Stimulated activated CD8-positive, alpha-beta memory T cell treated with anti-CD3 and anti-CD28 coated beads, Interleukin-7, amount 100 ng/mL, for 1 hour (primary cell): ENCODE measurements at places on chromosomes 12 and 14.

- DNase-seq, result no peak
Measured at GRCh38 chr14:38143170-38143569, 64.5 kb upstream of the SSTR1 start.

DNA sequence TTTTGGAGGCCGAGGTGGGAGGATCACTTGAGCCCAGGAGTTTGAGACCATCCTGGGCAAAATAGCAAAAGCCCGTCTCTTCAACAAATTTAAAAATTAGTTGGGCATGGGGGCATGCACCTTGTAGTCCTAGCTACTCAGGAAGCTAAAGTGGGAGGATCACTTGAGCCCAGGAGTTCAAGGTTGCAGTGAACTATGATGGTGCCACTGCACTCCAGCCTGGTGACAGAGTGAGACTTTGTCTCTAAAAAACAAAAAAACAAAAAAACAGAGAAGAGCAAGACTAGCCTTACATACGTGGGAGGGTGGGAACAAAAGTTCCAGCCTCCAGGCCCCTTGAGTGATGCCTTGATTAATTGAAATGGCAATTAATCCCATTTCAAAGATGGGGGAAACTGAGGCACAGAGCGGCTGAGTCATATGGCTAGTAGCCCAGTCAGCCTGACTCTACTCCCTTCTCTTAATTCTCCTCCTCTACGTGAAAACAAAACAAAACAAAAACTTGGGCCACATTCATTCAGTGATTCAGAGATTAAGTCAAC lies 3.3 kb upstream of the FAM222A start:
- no peak for DNase-seq

DNA sequence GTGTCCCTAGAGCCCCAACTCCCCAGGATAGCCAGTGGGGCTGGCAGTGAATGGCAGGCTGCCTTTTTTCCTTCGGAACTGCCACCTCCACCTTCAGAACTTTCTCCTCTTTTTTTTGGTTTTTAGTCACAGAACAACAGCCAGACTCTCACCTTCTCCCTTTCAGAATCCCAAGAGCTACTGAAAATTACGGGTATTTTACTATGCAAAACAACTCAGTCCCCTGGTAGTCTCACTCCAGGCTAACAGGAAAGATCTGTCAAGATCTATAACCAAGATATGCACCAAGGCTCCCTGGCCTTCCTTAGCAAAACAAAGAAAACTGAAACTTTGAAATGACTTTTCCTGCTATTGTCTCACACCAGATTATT lies 12.5 kb downstream of the PLEKHG6 start:
- no peak for DNase-seq

DNA sequence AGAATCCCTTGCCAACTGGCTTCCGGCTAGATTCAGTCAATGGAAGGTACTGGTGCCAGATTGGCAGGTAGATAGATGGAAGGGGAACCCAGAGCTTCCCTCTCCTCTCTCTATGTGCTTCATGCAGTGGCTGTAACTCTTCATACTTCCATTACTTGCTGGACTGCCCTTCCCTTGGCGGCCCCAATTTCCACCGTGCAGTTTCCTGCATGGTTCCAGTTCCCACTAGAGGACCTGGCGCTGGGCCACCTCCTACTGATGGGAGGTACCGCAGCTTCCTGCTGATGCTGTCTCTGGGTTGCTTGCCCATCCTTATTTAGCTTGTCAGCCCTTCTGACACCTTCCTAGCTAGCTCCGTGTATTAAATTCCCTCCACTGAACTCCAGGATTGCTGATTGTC lies 226.4 kb downstream of the ANO2 start:
- no peak for DNase-seq

DNA sequence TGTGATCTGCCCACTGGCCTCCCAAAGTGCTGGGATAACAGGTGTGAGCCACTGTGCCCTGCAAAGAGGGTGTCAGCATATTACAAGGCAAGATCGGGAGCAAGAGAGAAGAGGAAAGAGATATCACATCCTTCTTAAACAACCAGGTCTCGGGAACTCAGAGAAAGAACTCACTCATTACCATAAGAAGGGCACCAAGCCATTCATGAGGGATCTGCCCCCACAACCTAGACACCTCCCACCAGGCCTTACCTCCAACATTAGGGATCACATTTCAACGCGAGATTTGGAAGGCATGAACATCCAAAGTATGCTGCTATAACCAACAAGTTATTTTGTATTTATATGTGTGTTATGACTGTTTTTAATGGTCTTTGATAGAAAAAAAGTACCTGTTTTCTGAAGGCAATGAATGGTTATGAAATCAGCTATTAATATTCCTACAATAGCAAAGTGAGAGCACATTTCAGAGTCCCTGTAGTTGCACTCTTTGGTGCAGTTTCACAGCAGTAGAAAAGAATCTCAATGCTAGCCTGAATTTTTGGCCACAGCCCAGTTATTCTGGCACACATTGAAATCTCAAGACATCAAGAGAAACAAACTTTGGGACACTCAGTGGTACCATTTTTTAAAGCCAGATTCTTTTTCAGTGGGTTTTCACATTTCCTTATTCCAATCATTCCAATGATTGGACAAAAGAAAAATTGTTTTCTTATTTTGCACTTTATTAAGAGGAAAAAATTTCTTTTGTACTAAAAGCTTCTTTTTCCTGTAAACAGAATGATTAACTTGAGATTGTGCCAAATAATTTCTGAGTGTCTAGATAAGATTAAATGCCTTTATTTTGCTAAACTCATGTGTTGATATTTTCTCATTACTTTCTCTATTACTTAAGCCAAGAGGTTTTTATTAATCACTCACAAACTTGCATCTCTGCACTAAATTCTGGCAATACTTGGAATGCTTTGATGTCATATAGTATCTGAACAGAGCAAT lies 582.6 kb upstream of the ATP2B1 start:
- DNase-seq, result no peak

GRCh38 chr14:21539189-21539940 lies 13.2 kb upstream of the SALL2 start:
- DNase-seq, result no peak

DNA sequence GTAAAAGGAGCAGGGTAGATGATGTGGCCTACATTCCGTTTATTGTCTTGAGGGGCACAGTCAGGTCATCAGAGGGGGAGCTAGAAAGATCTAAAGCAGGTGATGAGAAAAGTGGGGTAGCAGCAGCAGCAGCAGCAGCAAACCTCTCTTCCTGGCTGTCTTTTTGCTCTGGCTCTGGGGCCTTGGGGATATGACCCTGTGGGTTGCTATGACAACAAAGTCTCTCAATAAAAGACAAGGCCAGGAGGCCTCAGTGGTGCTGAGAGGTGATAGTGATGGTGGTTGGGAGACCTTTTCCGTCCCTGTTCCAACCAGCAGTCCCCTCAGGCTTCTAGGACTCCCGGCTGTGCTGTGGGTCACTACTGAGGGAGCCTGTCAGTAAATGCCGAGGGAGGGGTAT lies 138.6 kb downstream of the SLC8A3 start:
- no peak for DNase-seq

DNA sequence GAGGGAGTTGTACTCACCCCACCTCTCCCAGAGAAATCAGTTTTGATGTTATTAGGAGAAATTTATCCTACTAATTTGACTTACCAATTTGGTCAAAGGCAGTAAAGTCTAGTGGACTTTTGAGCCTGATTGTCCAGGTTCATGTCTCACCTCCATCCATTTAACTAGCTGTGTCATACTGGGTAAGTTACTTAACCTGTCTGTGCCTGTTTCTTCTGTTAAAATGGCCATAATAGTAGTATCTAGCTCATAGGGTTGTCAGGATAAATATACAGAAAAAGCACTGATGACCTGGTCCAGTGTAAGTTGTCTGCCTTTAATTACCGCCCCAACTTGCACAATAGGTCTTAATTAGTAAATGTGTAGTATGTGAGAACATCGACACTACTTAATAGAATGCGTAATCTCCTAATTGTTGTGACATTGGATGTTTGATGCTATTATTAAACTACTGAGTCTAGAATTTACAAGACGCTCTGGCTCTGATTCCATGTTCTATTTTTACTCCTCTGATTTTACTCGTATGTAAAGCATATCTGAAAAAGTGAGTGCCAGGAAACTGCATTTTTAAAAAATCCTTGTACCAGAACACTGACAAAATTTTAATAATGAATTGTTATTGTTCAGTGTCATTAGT lies 1.5 kb downstream of the RAB21 start:
- no peak for DNase-seq

DNA sequence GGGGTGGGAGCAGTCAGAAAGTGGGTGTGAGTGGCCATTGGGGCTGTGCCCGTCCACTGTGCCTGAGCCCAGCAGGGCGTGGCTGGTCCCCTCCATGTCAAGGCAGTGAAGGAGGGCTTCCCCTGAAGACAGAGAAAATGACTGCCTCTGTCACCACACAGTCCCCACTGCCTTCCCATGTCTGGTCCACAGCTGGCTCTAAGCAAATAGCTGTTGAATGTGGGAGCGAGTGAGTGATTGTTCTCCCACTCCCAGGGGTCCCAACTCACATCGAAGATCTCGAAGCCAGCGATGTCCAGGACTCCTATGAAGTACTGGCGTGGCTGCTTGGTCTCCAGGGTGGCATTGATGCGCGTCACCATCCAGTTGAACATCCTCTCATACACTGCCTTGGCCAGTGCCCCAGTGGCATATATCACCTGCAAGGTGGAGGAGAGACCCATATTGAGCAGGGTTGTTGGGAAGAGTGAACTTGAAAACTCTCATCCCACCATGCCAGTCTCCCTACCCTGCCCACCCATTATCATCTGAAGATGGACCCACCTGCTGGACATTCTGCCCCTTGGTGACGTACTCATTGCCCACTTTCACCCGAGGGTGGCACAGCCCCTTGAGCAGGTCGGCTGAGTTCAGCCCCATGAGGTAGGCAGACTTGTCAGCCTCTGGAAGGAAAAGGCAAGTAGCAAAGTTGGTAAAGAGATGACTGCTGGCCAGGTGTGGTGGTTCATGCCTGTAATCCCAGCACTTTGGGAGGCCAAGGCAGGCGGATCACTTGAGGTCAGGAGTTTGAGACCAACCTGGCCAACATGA lies 6.6 kb downstream of the MYH7 start:
- no peak for DNase-seq

- no peak for DNase-seq
Measured at GRCh38 chr14:63174760-63175191, 29.5 kb upstream of the RHOJ start.

- DNase-seq, result no peak
Measured at GRCh38 chr12:4196805-4197420, 76.6 kb upstream of the CCND2 start.

- DNase-seq, result no peak
Measured at GRCh38 chr12:57479376-57480115, at the start of gene ARHGAP9. Gene ARHGAP9 (minus strand): TSS chr12:57479866. CDS start chr12:57479406, 460 bp downstream.

DNA sequence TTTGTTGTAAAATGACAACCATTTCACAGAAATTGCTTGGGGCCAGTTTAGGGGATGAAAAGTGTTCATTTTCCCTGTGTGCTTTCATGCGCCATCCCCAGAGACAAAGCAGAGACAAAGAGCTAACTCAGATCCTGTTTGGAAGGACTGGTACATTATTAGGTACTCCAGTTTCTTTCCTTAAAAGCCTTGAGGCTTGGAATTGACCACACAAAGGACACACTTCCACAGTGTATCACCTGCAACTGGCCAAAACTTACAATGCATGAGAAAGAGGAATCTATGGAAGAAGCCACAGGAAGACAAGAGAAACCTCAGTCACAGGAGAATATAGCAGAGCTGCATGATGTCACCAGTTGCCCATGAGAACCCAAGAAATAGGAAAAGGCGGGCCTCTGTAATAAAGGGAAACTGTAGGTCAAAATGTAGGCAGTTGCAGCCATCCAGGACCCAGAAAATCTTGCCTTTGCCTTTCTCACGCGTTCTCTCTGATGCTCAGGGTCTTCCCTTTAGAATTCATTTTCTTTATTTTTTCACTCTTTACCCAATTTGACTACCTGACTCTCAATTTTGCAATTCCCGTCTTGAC lies 339.0 kb downstream of the RMST start:
- no peak for DNase-seq

GRCh38 chr12:117850048-117850447 lies 118.7 kb downstream of the KSR2 start:
- no peak for DNase-seq

- no peak for DNase-seq
Measured at GRCh38 chr12:51371295-51371953, 19.8 kb downstream of the GALNT6 start.

DNA sequence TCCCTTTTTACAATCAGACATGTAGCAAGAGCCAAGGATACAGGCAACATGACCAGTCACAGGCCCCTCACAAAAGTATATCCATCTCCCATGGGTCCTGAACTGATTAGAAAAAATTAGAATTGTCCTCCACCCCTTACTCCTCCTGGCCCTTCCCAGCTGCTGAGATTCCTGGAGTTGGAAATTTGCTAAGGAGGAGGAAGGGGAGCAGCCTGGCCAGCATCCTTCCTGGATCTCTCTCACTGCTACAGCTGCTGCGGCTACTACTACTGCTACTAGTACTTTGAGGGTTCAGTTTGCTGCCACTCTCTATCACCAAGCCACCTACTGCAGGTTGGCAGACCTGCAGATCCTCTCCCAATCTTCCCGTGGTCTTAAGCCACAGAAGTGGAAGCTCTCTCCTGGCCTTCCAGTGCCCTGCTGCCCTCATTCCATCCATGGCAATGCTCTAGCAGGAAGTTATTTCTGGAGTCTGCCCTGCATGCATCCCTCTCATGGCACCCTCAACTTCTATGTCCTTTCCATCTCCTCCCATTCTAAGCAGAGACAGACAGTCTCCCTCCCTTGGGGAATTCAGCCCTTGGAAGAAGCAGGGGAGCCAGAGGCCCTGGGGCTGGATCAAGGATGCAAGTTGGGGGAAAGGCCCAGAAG lies 1.0 kb downstream of the ITGA7 start:
- no peak for DNase-seq

- DNase-seq, result no peak
Measured at GRCh38 chr14:81802341-81802740, 268.7 kb upstream of the SEL1L start.

DNA sequence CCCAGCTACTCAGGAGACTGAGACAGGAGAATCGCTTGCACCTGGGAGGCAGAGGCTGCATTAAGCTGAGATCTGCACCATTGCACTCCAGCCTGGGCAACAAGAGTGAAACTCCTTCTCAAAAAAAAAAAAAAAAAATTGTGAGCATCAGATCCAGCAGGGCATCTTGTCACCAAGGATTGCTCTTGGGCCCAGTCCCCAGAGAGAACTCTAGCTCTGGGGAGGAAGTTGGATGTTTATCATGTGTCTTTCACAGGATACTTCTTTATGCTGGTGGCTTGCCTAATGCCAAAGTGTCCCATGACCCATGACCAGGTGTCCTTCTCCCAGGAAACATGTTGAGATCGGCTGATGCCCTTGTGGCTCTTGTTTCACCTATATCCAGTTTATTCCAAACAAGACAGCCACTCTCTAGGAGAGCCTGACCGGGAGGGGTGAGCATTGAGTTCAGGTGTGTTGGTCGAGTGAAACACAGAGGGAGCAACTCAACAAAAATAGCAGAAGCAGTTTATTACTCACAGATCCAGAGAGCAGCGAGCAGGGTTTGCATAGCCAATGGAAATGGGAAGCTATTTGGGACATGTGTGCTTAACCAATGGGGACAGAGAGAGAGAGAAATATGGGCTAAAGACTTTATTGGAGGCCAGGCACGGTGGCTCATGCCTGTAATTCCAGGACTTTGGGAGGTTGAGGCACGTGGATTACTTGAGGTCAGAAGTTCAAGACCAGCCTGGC lies 6.6 kb upstream of the TCHP start:
- DNase-seq, result no peak

- no peak for DNase-seq
Measured at GRCh38 chr12:69240631-69240995, 1.2 kb downstream of the CPSF6 start.
